ENCODE measurements at places on chromosomes 7 and 10.

- DNase-seq: no peak
Observed at GRCh38 chr7:138669364-138669763, 31.8 kb downstream of the SVOPL start.

GRCh38 chr7:3896169-3896765 lies 595.2 kb downstream of the SDK1 start:
- DNase-seq: no peak

DNA sequence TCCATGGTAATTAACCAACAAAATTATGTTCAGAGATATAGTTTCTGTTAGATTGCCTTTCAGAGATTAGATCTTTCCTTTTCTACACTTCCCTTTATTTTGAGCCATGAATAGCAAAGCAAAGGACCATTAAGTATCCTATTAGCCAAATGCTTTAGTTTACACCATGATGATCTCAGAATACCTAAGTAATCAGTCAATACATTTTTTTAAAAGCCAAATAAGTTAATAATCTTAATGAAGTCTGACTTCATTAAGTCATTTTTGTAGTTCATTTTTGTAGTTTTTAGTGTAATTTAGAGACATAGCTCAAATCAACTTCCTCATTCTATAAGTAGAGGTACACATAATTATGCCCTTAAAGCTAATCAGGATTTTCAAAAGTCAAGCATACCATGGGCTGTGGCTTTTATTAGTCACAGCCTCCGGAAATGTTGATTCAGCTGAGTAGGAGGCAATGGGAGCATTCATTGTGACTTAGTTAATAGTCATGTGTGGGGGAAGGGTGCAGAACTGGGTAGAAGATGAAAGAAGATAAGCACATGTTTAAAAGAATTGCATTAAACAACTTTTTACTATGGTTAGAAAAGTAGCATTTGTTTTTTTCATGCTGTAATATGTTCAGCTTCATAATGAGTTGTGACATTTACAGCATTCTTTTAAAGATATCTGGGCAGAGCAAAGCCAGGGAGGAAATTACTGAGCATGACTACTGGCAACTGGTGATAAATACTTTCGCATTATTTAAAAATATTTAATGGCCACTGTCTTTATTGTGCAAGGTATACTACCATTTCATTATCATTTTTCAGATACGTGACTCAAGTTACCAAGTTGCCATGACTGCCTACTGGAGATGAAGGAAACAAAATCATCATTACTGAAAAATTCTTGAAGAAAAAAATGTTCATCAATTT lies 57.3 kb upstream of the CCDC71L start:
- DNase-seq: no peak

DNA sequence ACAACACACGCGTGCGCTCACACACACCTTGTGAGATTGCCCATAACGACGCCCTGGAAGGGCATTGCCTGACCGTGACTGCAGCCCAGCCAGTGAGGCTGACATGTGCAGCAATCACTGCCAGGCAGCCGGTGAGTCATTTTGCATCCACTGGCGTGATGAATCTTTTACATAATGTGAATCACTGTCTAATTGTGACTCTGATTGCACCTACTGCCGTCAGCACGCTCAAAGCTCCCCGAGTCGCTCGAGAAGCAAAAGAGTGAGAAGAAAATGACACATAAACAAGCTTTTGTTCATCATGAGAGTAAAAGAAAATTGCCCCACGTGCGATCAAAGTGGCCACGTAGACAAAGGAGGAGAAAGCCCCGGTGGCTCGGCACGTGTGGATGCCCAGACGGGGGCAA lies 117.4 kb upstream of the PFKP start:
- DNase-seq: no peak

- no peak for DNase-seq
Observed at GRCh38 chr7:16926283-16926682, 44.5 kb upstream of the AGR3 start.

GRCh38 chr10:126135177-126135576 lies 238.8 kb downstream of the FANK1 start:
- no peak for DNase-seq

GRCh38 chr7:2049111-2049781 lies 183.5 kb downstream of the MAD1L1 start:
- DNase-seq: no peak

DNA sequence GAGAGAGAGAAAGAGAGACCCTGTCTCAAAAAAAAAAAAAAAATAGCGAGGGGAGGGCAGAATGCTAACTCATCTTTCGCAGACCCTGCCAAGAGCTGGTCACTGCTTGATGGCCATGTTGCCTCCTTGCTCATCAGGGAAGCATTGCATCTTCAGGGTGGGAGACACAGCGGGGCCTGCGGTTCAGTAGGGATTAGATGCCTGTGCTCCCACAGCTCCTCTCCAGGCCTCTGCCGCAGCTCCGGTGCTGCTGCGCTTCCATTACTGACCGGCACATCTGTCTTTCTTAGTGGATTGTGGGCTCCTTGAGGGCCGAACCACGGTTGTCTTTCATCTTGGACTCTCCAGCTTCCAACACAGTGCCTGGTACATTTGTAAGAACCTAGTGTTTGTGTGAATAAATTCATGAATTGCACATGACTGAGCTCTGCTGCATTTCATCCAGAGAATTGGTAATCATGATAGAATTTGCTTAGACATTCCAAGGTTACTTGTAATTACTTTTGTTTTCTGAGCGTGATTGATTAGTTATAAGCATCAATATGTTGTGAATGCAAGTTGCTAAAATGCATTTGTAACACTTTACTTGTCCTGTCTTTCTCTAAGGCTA lies 16.8 kb downstream of the HK1 start:
- DNase-seq: no peak

DNA sequence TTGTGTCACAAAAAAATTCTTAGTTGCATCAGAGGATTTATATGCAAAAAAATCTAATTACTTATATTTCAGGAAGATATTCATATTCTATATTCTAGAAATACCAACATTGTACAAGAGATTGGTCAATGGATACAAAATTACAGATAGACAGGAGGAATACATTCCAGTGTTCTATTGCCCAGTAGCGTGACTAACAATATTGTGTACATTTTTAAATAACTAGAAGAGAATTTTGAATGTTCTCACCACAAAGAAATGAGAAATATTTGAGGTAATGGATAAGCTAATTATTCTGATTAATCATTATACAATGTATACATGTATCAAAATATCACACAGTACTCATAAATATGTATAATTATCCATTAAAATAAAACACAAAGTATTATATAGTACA lies 253.3 kb downstream of the IPMK start:
- DNase-seq: no peak

GRCh38 chr10:28681928-28682750 lies 4.8 kb downstream of the BAMBI start:
- no peak for DNase-seq

Data from T-helper 17 cell (primary cell).